ENCODE measurements at places on chromosomes 12 and 14.

GRCh38 chr12:95548539-95549391 lies 2.5 kb downstream of the USP44 start:
- DNase-seq, result peak; percentile 32

- DNase-seq, result no peak
These were observed 157.2 kb downstream of the PAX9 start for GRCh38 chr14:36818794-36819384.

- DNase-seq, result no peak
These were observed 3.2 kb downstream of the SUSD6 start for GRCh38 chr14:69614592-69614991.

DNA sequence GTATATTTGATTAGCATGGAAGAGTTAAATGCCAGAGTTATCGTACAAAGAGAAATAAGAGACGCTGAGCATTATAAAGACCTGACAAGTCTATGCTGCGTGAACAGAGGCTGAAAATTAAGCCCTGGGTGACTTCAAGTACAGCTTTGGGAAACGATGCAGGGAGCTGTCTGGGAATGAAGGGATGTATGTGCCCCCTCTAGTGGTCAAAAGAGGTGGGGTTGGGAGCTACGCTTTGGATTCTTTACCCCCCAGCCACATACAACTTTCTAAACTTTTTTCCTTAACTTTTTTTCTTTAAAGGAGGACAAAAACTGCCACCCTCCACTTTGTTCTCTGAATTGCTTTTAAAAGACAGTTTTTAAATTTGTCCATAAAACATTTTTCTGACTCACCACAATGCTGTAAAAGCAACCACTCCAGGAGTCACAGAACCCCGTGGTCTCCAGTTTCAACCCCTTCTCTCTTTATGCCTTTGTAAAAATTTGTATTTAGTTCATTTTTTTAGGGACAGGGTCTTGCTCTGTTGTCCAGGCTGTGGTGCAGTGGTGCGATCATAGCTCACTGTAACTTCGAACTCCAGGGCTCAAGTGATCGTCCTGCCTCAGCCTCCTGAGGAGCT lies 59.4 kb downstream of the ZNF664 start:
- DNase-seq, result peak; percentile 52

GRCh38 chr14:26463136-26463535 lies 134.7 kb downstream of the NOVA1 start:
- DNase-seq, result no peak

DNA sequence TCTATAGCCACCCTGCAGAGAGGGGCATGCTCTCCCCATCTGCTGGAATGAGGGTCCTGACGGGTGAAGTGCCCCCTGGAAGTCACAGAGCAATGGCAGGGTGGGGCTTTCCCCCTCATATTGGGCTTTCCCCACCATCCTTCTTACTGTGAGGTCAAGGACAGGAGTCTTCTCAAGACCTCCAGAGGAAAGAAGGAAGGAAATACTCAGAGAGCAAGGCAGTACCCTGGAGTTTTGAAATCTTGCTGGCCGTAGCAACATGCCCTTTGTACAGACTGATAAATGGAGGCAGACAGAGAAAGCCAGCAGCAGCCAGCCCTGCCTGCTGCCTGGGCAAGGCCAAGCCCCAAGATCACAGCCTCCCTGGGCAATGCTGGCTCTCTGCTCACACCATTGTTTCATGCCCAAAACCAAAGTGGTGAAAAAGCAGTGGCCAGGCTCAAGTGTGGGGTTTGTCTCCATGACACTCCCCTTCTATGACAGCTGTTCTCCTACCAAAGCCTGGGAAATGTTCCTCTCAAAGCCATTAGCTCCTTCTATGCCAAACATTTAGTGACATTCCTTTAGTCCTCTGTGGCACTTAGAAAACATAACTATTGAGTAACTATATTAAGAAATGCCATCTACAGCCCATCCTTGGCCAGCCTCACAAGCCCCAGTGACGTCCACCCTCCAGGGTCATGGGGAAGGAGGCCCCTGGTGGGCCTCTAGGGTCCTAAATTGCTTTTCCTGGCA lies 13.2 kb upstream of the ITPK1 start:
- no peak for DNase-seq

GRCh38 chr12:44295958-44296623 lies 460.2 kb downstream of the TMEM117 start:
- no peak for DNase-seq

DNA sequence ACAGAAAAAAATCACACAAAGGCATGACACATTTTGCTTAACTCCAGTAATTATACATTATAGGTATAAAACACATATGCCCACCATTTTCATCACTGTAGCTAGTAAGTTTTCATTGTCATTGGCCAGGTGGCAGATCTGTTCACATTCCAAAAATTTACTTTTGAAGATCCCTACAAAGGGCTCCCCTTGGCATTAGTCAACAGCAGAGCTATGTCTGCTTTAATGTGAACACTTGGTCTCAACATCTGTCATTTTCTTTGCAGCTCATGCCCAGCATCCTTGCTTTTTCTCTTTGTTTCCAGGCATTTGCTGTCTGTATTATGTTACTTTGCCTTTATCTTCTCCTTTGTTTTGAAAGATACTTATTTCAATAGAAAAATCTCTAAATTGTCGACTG lies 519.1 kb upstream of the FOXG1 start:
- DNase-seq, result no peak

GRCh38 chr12:51661836-51662235 lies 70.8 kb downstream of the SCN8A start:
- no peak for DNase-seq

- DNase-seq, result no peak
These were observed 34.9 kb upstream of the CTDSP2 start for GRCh38 chr12:57881475-57881874.

DNA sequence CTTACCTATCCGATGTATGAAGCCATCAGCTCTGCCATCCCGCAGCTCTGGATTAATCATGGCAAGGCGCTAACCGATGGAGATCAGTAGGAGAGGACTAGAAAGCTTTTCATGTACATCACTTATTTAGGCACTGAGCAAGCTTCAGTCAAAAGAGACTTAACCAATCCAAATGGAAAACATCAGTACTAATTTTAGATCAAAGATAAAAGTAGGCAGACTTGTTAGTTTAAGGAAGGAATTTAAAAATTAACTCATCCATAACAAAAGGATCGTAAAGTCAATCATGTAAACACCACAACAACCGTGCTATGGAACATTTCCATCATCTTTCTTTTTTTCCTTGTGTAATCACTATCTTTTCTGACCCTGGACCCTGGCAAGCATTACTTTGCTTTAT lies at the start of gene CLEC2A:
Gene CLEC2A (minus strand): TSS at position 101 of the 400 bp plus-strand sequence. CDS start 41 bp downstream, at position 60.
- DNase-seq, result no peak

GRCh38 chr14:57686304-57686703 lies 179.6 kb downstream of the SLC35F4 start:
- no peak for DNase-seq

DNA sequence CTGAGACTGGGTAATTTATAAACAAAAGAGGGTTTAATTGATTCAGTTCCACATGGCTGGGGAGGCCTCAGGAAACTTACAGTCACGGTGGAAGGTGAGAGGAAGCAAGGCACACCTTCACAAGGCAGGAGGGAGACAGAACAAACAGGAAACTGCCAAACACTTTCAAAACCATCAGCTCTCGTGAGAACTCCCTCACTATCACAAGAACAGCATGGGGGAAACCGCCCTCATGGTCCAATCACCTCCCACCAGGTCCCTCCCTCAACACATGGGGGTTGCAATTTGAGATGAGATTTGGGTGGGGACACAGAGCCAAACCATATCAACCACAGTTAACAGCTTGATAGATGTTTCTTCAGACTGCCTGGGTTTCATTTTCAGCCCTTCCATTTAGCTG lies 6.2 kb upstream of the GNPNAT1 start:
- DNase-seq, result no peak

GRCh38 chr12:26239852-26240815 lies 44.8 kb downstream of the SSPN start:
- no peak for DNase-seq

DNA sequence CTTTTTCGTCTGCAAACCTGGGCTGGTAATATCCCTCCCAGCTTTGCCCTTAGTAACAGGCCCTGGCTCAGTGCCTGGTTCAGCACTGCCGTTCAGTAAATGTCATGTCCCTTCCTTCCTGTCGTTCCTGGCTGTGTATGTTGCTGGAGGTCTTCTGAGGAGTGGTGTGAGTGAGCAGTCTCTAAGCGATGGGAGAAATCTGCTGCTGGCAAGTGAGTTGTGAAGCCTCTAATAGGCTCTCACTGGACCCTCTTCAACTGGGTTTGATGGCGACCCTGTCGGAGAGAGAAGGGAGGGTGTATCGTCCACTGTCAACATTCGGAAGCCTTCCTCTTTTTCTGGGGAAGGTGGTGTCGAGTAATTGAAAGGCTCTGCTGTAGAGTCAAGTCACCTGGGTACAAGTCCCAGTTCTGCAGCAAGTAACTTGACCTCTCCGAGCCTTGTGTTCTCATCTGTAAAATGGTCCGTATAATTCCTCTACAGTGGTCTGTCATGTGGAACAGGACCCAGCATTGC lies 62.8 kb downstream of the HRK start:
- DNase-seq, result peak; percentile 39

DNA sequence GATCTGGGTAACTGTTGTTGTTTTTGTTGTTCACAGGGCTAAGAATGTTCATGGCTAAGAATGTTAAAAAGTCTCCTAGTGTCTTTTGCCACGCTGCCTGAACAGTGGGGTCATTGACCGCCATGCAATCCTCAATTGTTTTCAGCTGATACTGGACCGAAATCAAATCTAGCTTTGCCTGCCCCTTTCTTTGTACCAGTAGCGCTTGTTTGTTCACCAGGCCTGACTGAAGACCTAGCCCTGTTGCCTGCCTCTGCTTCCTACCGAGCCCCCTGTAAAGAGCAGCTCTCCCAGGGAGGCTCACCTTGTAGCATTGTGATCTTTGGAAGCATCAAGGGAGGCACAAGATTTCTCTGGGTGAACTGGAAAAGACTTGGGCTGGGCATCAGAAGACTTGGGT lies 6.7 kb downstream of the PSEN1 start:
- DNase-seq, result no peak

DNA sequence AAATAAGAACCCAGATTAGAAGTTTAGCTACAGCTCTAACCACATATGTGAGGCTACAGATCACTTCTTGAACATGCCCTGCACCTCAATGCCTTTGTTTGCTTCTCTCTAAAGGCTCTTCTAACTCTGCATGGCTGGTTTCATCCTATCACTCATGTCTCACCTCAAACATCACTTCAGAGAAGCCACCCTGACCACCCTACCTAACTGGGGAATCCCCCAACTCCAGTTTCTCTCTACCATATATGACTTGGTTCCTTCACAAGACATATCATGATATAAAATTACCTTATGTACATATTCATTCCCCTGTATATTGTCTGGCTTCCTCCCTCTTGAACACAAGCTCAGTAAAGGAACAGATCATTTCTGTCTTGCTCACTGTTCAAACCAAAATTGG lies 250.2 kb upstream of the GRIP1 start:
- DNase-seq, result no peak

GRCh38 chr12:124737772-124738635 lies 125.7 kb downstream of the SCARB1 start:
- DNase-seq, result no peak
